Activated CD4-positive, CD25-positive, alpha-beta regulatory T cell (primary cell): ENCODE measurements at places on chromosomes 11 and 22.

- no peak for DNase-seq
Observed at GRCh38 chr11:133552938-133553337, 20.6 kb upstream of the OPCML start.

GRCh38 chr11:74926304-74927030, 22.4 kb downstream of the XRRA1 start:
- DNase-seq = no peak

GRCh38 chr11:133555034-133555433, 22.7 kb upstream of the OPCML start:
- DNase-seq = no peak

DNA sequence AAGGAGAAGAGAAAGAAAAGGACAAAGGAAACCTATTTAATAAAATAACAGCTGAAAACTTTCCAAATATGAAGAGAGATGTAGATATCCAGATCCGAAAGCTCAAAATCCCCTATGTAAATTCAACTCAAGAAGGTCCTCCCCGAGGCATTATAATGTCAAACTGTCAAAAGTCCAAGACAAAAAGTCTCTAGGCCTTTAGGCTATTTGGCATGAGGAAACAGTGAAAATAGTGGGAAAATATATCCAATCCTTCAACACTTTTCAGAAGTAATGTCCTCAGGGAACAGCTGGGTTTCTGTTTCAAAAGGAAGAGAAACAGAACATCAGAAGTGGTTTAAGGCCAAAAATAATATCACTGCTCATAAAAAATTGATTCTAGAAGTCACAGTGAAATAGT, 1.9 kb upstream of the OR52E4 start:
- no peak for DNase-seq

- DNase-seq = no peak
Observed at GRCh38 chr22:29987137-29987536, 93.1 kb upstream of the HORMAD2 start.

- DNase-seq = no peak
Observed at GRCh38 chr11:34856251-34856650, 59.9 kb downstream of the APIP start.

DNA sequence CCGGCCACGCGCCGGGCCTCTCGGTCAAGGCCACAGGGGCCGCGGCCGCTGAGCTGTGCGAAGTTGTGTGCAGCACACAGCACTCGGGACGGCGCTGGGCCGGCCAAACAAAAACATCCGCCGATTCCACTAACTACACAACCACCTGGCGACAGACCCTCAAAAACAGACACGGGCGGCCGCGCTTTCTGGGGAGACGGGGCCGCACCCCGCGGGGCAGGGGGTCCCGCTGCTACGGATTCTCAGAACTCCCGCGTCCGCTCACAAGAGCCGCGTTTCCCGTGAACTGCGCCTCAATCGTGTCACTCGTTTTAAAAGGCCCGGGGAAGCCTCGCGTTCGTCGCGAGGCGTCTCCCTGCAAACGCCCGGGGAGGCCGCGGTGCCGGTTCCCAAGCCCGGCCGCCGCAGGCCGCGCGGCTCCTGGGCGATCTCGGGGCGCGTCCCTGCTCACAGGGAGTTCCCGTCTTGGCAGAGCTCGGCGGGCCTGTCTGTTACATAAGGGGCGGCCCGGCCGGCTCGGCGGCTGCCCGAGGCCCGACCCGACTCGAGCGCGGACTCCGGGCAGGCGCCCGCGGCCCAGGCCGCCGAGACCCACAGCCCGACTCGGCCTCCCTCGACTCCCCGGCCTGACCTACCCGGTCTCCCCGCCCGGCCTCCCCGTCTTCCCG, 936 bp downstream of the BRD1 start:
- no peak for DNase-seq

DNA sequence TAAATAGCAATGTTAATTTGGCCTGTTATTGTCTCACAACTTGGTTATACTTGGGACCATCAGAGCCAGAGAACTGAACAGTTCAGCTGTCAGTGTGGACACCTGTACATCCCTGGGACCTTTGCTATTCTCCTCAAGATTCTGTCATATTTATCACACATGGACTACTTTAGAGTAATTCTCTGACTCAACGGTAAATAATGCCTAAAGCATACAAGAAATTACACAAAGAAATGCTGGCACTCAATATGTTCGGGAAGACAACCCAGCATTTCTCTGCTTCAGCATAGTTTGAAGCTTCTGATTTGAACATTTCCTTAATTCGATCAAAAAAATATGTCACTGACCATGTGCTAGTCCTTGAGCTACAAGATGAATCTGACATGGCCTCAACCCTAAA, 34.6 kb upstream of the MMP13 start:
- no peak for DNase-seq

- DNase-seq = no peak
Observed at GRCh38 chr22:49281467-49282340, 546.0 kb downstream of the BRD1 start.

DNA sequence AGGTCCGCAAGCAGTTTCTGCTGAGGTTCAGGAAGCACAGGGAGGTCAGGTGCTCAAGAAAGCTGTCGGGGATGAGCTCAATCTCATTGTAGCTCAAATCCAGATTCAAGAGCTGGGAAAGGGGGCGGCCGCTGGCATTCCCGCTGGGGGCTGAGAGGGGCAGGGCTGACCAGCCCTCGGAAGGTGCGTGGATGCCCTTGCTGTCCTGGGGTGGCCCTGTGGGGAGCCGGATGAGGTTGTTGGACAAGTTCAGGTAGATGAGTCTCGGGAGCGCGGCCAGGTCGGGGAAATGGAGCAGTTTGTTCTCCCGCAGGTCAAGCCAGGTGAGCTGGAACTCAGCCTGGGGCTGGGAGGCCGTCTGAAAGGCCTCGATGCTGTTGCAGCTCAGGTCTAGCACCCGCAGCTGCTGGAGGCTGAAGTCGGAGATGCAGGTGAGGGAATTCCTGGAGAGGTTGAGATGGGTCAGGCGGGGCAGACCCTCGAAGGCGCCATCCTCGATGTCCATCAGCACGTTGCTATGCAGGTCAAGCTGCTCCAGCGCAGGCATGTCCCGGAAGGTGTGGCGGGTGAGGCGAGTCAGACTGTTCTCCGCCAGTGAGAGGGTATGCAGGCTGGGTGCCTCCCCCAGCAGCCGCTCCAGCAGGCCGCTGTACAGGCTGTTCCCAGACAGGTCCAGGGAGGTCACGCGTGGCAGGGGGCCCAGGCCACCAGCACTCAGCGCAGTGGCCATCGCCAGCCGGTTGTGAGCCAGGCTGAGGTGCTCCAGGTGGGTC, 9.8 kb downstream of the LRRC32 start:
- no peak for DNase-seq

- no peak for DNase-seq
Observed at GRCh38 chr11:57604296-57605027, 7.0 kb downstream of the SERPING1 start.

DNA sequence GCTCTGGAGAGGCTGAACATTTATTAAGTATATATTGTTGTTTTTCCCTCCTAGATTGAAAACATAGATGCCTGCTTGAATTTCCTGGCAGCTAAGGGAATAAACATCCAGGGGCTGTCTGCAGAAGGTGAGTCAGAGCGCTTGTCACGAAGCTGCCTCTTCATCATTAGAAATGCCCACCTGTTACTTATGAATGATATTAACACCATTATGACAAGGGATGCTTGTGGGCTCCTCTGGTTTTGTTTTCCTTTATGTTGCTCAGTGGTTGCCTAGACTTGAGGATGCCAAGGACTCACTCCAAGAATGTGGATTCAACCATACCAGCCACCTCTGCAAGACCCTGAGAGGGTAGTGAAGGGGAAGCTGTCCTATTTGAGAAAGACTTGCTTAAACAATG, 156.2 kb downstream of the NAV2 start:
- no peak for DNase-seq

DNA sequence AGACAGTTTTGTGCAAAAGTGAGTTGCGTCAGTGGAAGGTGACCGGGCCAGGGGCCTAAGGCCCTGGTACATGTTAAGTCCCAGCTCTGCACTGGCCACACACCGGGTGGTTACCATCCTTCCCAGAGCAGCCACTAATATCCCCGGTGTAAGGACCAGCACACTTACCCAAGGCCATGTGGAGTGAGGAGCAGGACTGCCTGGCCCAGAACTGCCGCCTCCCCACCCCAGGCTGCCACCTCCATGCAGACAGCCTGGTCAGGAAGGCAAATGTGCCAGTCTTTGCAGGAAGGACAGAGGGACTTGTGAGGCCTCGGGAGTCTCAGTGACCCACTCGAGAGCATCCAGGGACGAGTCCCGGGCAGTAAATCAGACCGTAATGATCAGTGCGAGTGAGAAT, 102.9 kb downstream of the MORC2 start:
- no peak for DNase-seq

- DNase-seq = no peak
Observed at GRCh38 chr11:45646275-45646927, 19.0 kb downstream of the CHST1 start.

DNA sequence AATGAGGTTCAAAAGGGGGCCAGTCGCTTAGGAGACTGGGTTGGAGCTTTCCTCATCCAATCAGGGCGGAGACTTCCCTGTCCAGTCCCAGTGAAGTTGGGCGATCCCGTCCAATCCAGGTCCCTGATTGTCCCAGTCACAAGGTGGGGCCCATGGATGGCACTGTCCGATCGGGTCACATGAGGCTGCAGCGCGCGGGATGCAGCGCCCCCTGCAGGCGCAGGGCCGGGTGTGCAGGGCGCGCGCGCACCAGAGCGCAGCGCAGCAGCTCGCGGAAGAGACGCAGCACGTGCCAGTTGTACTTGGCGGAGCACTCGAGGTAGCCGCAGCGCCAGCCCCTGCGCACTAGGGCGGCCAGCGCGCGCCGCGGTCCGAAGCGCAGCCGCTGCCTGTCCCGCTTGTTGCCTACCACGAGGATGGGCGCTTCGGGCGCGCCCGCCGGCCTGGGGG, 2.3 kb downstream of the RASL10A start:
- DNase-seq = no peak

DNA sequence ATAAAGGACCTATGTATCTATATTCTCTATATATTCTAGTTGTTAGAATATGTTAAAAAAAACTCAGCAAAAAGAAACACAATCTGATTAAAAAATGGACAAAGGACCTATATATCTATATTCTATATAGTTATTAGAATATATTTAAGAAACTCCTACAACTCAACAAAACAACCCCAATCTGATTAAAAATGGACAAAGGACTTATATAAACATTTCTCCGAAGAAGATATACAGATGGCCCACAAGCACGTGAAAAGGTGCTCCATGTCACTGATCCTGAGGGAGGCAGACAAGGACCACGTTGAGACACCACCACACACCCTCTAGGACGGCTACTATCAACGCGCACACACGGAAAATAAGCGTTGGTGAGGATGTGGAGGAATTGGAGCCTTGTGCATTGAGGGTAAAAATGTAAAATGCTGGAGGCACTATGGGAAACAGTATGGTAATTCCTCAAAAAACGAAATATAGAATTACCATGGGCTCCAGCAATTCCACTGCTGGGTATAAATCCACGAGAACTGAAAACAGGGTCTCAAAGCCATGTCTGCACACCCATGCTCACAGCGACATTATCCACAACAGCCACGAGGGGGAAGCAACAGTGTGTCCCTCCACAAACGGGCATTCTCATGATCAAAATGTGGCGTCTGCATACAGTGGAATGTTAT, 22.7 kb downstream of the YPEL1 start:
- peak; percentile 14 for DNase-seq

GRCh38 chr11:122898799-122899198, 16.2 kb downstream of the JHY start:
- no peak for DNase-seq

GRCh38 chr11:66854729-66855211, 2.1 kb upstream of the LRFN4 start:
- DNase-seq = no peak

- no peak for DNase-seq
Observed at GRCh38 chr11:95289378-95290101, 58.5 kb upstream of the SESN3 start.

- no peak for DNase-seq
Observed at GRCh38 chr22:24938741-24939341, 7.7 kb downstream of the LHFPL7 start.

DNA sequence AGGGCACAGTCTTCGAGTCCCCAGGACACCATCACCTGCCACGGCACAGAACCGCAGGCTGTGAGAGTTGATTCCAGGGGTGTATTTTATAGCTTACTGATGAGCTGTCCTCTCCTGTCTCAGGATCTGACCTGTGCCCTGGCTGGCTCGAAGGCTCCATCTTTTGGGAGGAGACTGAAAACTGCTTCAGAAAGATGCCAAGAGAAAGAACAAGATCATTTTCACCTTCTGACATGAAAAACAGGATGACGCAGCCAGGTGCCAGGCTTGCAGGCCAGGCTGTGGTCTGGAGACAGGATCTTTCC, 2.2 kb downstream of the MRGPRD start:
- no peak for DNase-seq

DNA sequence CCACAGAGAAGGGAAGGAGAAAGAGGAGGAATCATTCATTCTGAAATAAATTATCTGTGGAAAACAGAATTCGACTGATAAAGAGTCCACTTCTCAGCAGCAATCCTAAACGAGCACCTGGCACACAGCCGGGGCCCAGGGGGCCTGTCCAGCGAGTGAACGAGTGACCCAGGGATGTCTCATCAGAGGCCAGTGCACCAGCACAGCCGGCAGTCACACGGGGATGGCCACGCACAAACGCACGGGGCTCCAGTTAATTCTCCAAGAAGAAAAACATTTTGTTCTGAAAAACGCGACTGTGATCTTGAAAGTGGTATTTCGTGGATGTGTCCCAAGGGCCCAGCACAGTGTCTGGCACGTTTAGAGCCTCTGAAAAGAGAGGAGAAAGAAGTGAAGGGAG, 154.6 kb downstream of the BRD1 start:
- DNase-seq = no peak

DNA sequence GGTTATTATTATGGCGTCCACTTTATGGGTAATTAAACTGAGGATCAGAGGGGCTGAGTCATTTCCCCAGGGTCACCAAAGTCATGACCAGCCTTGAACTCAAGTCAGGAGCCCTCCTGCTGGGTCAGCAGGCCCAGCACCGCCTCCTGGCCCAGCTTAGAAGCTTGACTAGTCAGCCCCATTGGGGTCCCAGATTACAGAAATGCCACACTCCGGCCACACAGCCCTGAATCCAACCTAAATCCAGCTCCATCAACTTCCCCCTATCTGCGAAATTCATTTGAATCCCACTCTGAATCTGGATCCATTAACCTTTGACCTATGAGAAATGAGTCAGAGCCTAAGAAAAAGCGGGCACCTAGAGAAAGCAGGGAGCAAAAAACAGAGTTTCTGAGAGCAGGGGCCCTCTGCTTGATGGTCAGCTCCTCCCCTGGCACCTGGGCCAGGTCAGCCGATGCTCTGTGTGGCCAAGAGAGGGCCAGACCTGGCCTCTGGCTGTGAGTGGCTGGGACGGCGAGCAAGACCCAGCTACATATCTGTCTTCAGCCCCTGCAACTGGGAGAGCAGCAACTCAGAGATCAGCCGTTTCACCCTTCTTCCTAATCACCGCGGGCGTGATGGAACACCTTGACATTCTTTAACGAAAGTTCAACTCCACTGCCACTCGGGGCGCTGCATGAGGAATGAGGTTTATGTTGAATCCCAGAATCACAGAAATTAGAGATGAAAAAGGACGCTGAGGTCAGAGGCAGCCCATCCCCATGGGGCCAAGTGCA, 196.1 kb downstream of the TRIM29 start:
- no peak for DNase-seq

- DNase-seq = no peak
Observed at GRCh38 chr11:122258446-122259194, 142.6 kb upstream of the BLID start.

GRCh38 chr11:93529707-93530467, 13.3 kb downstream of the SMCO4 start:
- DNase-seq = no peak

- DNase-seq = no peak
Observed at GRCh38 chr11:122040464-122040863, 75.6 kb downstream of the BLID start.
